ENCODE measurements at places on chromosomes 16 and 17. TPM values are rescaled to one million over a fixed set of nuclear protein-coding genes. Genes with fewer than 3 reads are reported as not detected.
A peak's percentile ranks its signal among the peaks of the same experiment; 100 is the strongest.

Gene EXOC7
- 116 TPM for total RNA-seq

DNA sequence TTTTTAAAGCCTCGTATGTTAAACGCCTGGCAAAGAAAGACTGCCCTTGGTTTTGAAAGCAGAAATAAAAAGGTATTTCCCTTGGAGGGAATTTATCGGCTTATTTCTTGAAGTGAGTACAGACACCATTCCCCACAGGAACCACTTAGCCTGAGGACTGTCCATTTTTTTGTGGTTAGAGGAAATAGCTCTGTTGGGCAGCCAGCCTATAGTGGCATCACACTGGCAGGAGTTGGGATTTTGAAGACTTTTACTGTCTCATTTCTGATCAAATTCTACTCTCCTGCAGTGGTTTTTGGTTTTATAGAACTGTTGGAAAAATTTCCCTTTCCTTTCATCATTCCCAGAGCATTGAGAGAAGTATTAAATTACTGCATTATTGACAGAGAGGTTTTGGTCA, 34.1 kb upstream of the CDC6 start:
- no peak for DNase-seq

DNA sequence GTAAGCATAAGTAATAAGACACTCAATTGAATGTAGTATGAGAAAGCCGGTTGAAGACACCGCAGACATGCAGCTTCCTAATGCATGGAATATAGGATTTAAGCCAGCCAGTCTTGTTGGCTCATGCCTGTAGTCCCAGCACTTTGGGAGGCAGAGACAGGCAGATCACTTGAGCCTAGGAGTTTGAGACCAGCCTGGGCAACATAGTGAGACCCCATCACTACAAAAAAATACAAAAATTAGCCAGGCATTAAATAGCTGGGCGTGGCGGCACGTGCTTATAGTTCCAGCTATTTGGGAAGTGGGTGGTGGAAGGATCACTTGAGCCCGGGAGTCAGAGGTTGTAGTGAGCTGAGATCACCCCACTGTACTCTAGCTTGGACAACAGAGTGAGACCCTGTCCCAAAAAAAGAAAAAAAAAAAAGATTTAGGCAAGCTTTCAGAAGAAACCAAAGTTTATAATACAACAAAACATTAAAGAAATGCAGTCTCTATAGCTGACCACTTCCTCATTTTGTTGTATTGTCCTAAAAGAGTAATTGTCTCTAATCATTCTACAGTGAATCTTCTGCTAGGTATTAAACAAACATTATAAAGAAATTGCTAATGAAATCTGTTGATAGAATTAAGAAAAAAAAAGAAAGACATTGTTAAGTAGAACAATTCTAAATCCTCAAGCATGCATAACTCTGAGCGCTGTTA, 68.6 kb upstream of the KIFC3 start:
- DNase-seq, result no peak

DNA sequence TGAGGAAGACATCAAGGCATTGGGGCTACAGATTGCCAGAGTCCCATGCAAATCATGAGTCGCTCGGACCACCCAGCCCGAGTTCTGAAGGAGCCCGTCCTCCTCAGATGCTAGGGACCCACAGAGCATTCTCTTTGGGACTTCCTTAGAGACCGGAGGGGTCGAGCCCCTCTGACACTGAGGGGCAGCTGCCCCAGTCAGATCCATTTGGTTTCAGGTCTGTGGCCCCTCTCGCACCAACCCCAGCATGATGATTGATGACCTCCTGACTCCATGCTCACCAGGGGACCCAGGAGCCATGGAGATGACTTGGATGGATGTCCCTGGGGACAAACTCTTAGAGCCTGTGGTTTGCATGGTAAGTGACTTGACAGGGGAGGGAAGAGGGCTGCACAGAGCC, 8.0 kb downstream of the PDF start:
- no peak for DNase-seq

GRCh38 chr17:44273607-44274006, 5.7 kb upstream of the SLC4A1 start:
- DNase-seq, result no peak

DNA sequence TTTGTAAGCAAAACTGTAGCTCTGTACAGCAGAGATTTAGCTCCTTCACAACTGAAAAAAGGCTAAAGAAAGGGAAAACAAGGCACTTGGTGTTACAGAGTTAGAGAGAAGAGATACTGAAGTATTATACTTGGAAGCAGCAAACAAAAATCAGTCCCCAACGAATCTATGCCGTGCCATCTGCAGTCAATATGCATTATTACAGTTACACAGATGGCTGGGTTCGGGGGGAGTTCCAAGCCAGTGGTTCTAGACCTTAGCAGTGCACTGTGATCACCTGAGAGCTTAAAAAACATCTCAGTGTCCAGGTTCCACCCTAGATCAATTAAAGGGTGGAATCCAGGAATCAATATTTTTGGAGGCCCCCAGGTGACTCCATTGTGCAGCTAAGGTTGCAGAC, 489.9 kb downstream of the SHISA9 start:
- no peak for DNase-seq

DNA sequence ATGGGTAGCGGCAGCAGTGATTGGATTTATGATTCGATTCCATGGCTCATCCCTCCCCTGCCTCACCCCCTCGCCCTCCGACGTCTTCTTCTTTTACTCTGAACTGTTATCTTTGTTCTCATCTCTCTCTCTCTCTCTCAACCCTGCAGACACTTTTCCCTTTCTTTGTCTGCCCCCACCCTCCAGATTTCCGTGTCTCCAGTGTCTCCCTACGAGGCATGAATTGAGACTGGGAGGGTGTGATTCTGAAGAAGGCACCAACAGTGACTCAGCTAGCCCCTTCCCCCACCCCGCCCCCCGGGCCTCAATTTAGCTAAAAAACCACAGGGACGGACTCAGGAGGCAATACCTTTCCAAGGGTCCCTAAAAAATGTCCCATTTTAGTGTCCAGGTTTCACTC, 47.6 kb upstream of the STH start:
- no peak for DNase-seq

DNA sequence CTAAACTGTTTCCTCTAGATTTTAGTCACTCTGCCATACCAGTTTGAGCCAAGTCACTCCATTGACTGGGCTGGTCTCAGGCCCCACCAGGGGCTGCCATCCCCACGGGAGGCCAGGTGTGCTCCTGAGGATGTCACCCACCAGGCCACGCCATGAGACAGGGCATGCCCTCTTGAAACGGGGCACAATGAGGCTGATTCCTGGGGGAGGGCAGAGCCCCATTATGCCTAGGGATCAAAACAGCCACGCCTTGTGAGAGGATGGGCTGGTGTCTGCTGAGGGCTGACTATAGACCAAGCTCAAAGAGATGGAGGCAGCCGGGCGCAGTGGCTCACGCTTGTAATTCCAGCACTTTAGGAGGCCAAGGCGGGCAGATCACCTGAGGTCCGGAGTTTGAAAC, 21.5 kb downstream of the GINS2 start:
- no peak for DNase-seq

Gene ZNF385C
- total RNA-seq, result 2.3 TPM

Gene PRKCA
- total RNA-seq, result 18.5 TPM

GRCh38 chr16:89099905-89100304, 6.3 kb downstream of the ACSF3 start:
- DNase-seq, result no peak

DNA sequence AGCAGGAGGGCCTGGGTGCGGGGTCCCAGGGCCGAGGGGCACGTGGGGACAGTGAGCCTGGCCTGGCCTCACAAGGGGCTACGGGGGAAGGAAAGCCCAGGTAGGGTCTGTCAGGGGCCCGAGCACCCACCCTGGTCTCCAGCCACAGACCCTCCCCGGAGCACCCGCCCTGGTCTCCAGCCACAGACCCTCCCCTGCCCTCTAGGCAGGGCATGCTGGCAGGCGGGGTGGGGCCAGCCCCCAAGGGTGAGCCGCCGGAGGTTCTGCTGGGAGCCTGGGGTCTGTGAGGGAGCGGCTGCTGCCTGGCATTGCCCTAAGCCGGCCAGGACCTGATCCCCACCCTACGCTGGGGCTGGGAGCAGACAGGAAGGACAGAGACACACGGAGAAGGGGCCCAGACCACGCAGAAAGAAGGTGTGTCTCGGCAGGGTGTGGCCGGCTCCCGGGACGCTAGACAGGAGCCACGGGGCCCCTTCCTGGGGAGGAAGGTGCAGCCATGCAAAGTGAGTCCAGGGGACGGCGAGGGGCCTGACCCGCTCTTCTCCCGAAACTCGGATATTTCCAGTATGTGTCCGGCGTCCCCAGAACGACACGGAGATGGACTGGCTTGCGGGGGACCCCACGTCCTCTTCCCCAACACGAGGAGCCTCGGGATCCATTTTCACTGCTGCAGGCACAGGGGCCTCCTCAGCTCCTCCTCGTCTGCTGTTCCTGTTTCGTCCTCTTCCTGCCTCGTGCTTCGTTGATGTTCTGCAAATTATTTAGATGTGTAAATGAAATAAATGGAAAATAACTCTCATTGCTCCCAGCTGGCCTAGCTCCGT, 15.5 kb downstream of the UTS2R start:
- no peak for DNase-seq

DNA sequence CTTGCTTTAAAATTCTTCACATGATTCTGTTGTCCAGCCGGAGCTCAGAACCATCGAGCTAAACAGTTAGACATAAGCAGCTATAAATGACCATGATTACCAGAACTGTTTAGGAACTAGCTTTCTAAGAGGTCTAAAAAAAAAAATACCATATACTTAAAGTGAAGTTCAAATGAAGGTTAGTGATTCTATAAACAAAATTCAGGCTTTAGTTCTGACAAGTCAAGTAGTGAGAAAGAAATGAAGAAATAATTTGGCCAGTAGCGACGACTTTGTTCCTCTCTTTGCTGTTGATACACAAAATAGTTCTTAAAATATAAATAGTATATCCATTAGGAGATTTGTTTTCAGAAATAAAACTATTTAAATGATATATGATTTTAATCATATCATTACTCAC, 27.7 kb downstream of the ABCA8 start:
- no peak for DNase-seq

Gene UBTF
- 52.1 TPM for total RNA-seq

Gene CTRB1
- not detected for total RNA-seq

Gene P4HB
- 782 TPM for total RNA-seq

GRCh38 chr16:25750488-25751216, 58.9 kb downstream of the HS3ST4 start:
- DNase-seq, result no peak

GRCh38 chr16:12330946-12331345, 354.4 kb downstream of the SNX29 start:
- DNase-seq, result no peak

GRCh38 chr16:78761427-78761826, 662.0 kb downstream of the WWOX start:
- DNase-seq, result no peak

DNA sequence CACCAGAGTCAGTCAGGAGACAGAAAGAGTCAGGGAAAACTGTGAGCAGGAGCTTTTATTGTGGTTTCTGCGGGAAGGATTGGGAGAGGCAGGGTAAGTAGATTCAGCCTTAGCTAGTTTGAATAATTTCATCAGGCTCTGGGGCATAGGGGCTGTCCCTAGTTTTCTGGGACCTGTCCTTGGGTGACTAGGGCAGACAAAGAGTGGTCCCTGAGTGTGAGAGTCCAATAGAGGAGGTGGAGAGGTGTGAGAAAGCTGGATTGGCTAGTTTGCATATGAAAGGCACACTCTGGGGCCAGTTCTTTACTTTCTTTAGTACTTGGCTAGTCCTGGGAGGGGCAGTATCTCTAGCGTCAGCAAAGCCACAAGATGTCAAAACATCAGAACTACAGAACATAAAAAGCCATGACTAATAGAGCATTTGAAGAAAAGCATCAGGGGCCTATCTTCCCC, 255.6 kb downstream of the HS3ST3A1 start:
- no peak for DNase-seq

GRCh38 chr16:89909777-89910716, 8.6 kb upstream of the MC1R start:
- DNase-seq, result peak; percentile 60

GRCh38 chr17:78997881-78998280, 11.7 kb downstream of the CANT1 start:
- DNase-seq, result no peak

GRCh38 chr17:81057079-81057730, 22.3 kb downstream of the BAIAP2 start:
- DNase-seq, result no peak

DNA sequence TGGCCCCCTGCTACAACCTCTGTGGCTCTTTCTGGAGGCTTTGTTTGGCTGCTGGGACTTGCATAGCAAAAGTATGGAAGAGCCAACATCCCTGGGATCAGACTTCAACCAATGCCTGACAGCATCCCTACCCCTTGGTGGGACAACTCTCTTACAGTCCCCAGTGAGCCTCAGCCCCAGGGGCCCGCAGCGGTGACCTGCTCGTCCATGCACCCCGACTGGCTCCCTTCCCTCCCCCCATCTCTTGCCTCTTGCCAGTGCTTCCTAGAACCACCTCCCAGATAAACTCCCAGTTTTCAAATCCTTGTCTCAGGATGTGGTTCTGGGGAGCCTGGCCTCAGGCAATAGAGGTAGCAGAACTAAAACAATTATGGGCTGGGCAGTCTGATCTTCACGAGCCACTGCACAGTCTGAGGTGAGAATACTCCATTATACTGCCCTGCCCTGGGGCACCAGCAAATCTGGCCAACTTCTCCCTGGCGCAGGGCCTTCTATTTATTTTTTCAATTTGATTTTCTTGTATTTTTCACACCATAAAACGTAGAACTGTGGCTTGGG, 86.6 kb upstream of the BRD7 start:
- DNase-seq, result no peak

Gene RPRML
- not detected for total RNA-seq

DNA sequence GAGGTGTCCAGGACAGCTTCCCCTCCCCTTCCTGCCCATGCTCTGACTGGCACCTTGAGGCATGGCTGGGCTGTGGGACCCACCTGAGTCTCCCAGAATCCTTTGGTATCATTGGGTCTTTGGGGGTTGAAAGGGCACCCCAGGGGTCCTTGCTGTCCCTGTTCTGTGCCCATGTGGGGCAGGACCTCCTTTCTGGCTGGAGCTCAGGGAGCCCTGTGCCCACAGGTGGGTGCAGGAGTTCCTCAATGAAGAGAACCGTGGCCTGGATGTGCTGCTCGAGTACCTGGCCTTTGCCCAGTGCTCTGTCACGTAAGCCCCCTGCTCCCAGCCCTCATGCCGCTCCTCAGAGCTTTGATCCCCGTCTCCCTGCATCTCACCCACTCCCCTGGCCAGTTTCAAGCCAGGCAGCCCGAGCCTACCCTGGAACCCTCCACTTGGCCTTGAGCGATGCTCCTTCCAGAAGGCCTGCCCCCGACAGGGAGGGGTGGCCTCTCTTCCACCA, 11.8 kb downstream of the FMNL1 start:
- no peak for DNase-seq

Gene LRRC37A
- 0.67 TPM for total RNA-seq

GRCh38 chr16:66856801-66857200, 12.6 kb downstream of the CA7 start:
- no peak for DNase-seq

- DNase-seq, result no peak
Observed at GRCh38 chr17:57957120-57957850, 2.1 kb upstream of the CUEDC1 start.

Gene IRF8
- total RNA-seq, result not detected

GRCh38 chr16:75572864-75573542, 6.8 kb downstream of the GABARAPL2 start:
- DNase-seq, result no peak

GRCh38 chr16:86818671-86819532, 240.6 kb downstream of the FOXL1 start:
- DNase-seq, result no peak

Data from HepG2 (cell line).